Stimulated activated CD4-positive, alpha-beta T cell treated with anti-CD3 and anti-CD28 coated beads, Interleukin-15, amount 100 ng/mL, for 1 hour (primary cell): ENCODE measurements at places on chromosomes 11 and 22.

GRCh38 chr11:2742611-2743426 lies 43.0 kb upstream of the KCNQ1OT1 start:
- DNase-seq, result no peak

DNA sequence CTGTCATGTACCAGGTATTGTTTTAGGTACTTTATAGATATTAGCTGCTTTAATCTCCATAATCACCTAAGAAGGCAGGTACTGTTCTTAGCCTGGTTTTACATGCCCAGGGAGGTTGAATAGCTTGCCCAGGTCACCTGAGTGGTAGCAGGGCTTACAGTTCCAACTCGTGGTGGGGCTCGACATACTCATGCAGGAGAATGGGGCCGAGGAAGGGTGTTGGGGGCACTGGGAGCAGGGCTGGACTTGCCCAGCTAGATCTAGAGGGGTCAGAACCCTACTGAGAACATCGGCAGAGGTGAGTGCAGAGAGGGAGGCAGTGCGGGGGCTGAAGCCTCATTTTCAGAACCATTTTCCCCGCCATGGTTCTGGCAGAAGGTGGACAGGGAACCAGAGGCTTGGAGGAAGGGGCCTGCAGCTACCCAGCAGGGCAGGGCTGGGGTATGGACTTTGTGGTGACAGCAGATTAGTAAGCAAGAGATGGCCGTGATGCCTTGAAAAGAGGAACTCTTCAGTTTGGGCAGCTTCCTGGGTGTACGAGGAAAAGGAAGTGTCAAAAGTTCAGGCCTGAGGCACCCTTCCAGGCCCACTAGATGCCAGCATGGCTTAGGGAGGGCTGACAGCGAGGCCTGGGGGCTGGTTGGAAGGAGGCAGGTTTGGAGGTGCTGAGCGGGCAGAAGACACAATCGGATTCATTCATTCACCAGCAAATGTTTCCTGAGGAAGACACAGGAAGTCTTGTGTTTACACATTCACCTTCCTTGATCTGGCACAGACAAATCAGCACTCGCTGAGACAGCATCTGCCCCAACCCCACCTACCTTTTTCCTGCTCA lies 54.7 kb upstream of the LYVE1 start:
- no peak for DNase-seq

DNA sequence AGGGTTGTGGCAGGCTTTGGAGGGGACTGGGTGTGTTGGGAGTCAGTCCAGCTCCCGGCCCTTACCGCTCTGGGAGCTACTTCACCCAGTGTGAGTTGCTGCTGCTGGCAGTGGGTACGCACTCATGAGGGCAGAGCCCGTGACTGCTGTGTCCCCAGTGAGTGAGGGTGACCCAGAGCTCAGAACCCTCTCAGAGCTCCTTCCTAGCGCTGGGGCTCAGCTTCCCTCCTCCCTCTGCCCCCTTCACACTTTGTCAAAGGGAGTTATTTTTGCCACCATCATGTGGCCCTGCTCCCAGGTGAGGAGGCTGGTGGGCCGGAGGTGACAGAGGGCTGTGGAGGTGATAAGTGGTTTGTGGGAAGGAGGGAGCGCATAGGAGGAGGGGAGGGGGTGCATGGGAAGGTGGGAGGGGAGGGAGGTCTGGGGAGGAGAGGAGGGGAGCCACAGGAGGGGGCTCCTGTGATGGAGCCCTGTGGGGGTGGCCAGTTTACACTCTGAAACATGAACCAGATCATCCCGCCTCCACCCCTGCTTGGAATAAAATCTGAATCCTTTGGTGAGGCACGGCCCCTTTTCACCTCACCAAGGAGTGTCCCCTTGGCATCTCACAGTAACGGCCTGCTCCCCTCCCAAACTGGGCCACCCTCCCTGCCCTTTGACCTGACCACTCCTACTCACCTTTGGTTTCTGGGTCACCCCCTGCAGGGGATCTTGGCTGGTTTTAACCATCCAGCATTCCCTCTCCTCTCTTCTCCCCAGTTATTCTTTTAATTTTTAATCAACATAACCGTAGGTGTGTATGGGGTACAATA lies 9.9 kb downstream of the NDUFV1 start:
- no peak for DNase-seq

DNA sequence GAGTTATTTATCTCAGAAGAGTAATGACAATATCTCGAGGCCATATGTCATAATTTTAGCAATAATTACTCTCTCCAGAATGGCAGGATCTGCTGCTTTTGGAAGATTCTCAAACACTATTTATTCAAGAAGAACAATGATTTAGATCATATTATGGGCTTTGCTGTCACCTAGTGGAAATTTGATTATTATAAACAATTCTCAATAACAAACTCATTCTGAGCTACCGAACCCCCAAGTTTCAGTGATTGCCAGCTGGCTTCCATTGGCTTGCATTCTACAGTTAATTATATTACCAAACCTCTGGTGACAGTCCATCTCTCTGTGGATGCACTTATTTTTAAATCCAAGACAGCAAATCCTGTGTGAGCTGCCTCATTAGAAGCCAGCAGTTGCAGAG lies 27.9 kb upstream of the SLC36A4 start:
- no peak for DNase-seq

- DNase-seq, result no peak
Measured at GRCh38 chr11:40401132-40401853, 1058.2 kb downstream of the LRRC4C start.

GRCh38 chr22:45101515-45102227 lies 62.1 kb upstream of the NUP50 start:
- no peak for DNase-seq

GRCh38 chr11:75697906-75698581 lies 19.6 kb upstream of the MOGAT2 start:
- DNase-seq, result no peak

DNA sequence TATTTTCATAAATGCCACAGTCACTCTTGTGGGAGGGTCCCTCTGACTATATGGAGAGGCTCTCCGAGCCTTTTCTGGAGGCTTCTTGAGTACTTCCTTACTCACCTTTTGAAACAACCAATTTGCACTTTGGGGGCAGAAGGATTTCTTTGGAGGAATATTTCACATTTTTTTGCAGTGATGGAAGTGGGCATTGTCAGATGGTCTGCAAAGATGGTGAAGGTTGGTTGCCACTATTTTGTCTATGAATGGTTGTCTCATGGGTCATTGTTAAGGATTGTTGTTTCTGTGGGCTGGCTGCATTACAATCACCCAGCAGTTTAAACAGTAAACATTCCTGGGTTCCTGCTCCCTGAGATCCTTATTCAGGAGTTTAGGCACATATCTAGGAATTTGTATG lies 388.2 kb downstream of the TMEM135 start:
- DNase-seq, result no peak

DNA sequence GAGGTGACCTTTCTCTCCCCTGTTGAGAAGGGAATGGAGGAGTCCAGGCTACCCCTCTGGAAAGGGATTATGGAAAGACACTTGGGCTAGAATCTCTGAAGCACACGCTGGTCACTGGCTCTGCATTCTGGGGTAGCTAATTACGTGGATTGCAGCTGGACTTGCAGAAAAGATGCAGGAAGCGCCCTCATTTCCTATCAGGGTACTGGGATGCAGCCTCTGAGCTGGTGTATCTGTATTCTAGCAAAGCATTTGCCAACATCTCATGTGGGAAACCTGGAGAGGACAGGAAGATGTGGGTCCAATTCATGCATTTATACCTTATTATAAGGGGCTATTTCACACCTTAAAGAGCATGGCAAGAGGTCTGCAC lies 44.3 kb downstream of the CD82 start:
- no peak for DNase-seq

- no peak for DNase-seq
Measured at GRCh38 chr11:12148882-12149281, 38.5 kb downstream of the MICAL2 start.

- no peak for DNase-seq
Measured at GRCh38 chr11:63709336-63709884, 28.1 kb downstream of the RTN3 start.

DNA sequence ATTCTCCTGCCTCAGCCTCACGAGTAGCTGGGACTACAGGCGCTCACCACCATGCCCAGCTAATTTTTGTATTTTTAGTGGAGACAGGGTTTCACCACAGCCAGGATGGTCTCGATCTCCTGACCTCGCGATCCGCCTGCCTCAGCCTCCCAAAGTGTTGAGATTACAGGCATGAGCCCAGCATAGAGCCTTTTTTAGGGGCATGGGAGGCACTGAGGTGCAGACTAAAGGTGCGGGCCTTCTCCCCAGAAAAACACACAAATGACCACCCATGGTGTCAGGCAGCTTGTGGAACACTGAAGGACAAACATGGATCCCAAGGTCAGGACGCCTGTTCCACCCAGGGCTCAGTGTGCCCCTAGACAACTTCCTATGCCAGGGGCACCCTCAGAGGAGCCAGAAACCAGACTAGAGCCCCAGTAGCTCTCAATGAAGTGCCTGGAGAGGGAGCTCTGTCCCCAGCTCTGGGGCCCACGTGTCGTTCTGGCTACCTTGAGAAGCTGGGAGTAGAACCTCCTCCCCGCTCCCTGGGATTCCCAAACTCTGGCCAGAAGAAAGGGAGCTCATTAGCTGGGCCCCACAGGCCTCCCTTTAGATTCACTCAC lies 21.2 kb upstream of the CD5 start:
- no peak for DNase-seq

DNA sequence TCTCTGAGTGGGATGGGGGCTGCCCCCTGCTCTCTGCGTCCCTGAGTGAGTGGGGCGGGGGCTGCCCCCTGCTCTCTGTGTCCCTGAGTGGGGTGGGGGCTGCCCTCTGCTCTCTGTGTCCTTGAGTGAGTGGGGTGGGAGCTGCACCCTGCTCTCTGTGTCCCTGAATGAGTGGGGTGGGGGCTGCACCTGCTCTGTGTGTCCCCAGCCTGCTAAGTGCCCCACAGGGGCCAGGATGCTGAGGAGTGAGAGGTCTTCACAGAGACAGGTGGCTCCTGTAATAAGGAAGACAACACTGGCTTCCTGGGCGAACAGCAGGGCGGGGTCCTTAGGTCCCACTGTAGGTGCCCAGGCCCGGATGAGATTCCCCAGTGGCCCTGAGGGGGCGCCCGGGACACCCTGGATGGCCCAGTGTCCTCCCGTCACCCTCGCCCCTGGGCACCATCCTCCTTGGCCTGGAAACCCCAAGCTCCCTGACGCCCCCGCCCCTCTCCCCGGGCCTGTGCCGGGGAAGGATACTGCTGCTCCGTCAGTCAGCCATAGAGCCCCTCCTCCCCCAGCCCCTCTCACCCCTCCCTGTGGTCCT lies 3.8 kb upstream of the CCDC188 start:
- DNase-seq, result no peak

GRCh38 chr11:94897330-94897768 lies 76.0 kb downstream of the CWC15 start:
- DNase-seq, result no peak

DNA sequence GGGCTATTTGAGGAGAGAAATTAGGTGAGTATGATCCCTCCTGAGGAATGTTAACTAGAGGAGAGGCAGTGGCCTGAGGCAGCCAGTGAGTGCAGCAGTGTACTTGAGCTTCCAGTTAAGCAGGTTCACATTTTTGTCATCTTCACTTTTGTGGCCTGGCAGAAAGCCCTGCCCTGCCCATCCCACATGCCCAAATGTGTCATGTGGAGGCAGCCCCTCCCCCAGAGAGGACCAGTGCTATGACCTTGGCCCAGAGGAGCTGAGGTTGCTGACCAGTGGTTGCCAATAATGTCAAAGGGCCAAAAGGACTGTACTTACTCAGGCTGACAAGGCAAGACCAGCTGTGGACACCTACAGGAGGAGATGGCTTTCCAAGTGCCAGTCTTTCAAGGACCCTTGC lies 17.6 kb upstream of the GRK2 start:
- no peak for DNase-seq

- DNase-seq, result no peak
Measured at GRCh38 chr11:33532720-33533385, 167.8 kb downstream of the C11orf91 start.

- DNase-seq, result no peak
Measured at GRCh38 chr11:131985846-131986301, 615.5 kb downstream of the NTM start.

DNA sequence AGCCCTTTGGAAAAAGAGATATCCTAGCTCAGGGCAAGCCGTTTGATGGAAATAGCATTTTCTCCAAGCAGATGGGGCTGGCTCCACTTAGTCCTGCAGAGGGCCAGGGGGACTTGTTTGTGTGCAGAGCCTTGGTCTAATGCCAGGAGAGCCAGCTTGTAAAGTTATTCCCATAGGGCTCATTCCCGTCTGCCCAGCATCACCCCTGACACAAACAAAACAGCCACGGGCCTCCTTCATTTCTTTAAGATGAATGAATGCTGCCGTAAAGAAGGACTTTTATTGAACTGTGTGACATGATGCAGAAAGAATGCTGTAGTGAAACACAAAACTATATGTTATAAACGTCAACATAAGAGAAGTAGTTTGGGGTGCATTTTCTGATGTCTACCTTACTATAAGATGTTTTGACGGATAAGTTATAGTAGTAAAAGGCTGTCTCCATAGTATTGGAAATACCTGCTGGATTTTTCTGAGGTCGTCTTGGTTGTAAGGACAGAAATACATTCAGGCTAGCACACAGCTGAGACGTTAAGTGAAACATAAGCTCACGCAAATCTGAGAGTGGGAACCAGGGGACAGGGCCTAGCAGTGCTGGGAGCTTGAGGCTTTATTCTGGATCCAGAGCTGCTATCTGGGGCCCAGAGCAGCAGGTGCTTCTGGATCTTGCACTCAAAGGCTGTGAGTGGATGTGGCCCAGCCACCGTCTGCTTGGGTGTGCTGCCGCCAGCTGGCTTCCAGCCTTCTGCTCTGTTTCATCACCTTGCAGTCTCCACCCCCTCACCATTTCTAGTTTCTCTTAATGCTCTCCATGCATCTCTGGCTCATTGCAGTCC lies 53.3 kb downstream of the NCAM1 start:
- no peak for DNase-seq

- DNase-seq, result no peak
Measured at GRCh38 chr22:29907753-29908515, 25.0 kb downstream of the MTMR3 start.

DNA sequence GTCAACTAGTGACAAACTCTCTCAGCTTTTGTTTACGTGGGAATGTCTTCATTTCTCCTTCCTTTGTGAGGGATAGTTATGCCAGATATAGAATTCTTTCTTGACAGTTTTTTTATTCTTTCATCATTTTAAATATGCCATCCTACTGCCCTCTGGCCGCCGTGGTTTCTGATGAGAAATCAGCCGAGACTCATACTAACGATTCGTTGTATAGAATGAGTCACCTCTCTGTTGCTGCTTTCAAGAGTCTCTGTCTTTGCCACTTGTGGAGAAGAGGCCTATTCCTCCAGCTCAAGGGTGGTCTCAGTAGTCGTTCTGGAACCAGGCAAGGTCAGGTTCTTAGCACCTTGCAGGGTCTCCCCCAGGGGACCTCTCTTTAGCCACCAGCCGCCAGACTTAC lies 8.0 kb downstream of the MYO7A start:
- no peak for DNase-seq

- DNase-seq, result no peak
Measured at GRCh38 chr11:57330029-57330428, 5.3 kb upstream of the TNKS1BP1 start.

GRCh38 chr11:63611395-63611747 lies 2.9 kb downstream of the PLAAT3 start:
- no peak for DNase-seq

- DNase-seq, result no peak
Measured at GRCh38 chr22:19759427-19760057, 1.0 kb upstream of the TBX1 start.
